Cerebellar nuclear complex (tissue), 1 donor: ENCODE measurements at places on chromosomes 1 and 21.

DNA sequence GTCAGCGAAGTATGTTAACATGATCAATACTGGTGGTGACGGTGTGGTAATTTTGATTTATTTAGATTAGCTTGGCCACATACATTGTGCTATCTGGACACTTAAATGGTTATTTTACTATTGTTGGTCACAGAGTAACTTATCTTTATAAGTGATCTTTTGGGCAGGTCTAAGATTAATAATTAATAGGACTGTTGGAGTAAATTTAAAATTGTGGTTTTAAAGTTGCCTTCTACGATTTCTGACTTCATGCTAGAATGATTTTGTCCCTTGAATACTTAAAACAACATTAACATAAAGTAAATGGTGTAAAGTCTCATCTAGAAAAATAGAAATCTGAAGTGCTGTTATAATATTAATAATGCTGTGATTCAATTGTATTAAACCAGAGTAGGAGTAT lies 14.7 kb downstream of the SRRM1 start:
- no peak for DNase-seq

- DNase-seq: no peak
Measured at GRCh38 chr1:119159111-119159510, 18.7 kb upstream of the WARS2 start.

DNA sequence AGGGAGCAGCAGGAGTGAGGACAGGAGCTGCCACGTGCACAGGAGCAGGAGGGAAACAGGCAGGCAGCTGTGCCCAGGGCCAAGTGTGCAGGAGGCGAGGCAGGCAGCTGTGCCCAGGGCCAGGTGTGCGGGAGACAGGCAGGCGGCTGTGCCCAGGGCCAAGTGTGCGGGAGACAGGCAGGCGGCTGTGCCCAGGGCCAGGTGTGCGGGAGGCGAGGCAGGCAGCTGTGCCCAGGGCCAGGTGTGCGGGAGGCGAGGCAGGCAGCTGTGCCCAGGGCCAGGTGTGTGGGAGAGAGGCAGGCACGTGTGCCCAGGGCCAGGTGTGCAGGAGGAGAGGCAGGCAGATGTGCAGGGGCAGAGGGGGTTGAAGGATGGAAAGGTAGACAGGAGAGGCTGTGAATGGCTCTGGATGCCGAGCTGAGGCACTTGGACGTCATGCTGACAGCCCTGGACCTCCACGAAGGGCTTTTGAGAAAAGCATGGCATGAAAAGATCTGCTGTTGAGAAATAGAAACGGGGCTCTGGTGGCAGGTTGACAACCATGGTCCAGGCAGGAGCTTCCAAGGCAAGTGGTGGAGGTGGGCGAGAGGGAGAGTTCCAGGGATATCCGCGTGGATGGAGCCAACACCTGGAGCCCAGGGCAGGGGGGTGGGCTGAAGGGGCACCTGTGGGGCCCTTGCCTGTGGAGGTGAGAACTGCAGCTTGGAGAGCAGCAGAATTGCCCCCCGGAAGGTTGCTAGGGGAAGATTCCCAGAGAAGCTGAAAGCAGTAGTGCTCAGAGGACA lies 19.1 kb upstream of the NPHP4 start:
- no peak for DNase-seq

GRCh38 chr1:115469703-115470476 lies 131.8 kb upstream of the NGF start:
- no peak for DNase-seq

GRCh38 chr21:16797540-16797939 lies 715.3 kb upstream of the CXADR start:
- no peak for DNase-seq

DNA sequence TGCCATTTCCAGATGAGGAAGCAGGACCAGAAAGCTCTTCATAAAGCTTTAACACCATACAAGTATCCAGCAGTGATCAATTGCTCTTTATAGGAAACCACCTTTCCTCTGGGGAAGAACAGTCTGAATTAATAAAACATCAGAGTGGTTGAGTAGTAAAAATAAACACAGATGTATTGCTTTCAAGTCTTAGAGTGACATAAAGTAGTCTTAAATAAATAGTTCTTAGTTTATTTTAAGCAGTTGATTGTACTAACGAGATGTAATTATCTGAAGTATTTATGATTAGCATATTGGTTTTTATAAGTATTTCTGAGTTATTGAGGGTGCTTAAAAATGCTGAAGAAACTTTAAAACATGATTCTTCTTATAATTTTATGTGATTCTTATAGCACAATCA lies 67.0 kb downstream of the PRKAA2 start:
- no peak for DNase-seq

DNA sequence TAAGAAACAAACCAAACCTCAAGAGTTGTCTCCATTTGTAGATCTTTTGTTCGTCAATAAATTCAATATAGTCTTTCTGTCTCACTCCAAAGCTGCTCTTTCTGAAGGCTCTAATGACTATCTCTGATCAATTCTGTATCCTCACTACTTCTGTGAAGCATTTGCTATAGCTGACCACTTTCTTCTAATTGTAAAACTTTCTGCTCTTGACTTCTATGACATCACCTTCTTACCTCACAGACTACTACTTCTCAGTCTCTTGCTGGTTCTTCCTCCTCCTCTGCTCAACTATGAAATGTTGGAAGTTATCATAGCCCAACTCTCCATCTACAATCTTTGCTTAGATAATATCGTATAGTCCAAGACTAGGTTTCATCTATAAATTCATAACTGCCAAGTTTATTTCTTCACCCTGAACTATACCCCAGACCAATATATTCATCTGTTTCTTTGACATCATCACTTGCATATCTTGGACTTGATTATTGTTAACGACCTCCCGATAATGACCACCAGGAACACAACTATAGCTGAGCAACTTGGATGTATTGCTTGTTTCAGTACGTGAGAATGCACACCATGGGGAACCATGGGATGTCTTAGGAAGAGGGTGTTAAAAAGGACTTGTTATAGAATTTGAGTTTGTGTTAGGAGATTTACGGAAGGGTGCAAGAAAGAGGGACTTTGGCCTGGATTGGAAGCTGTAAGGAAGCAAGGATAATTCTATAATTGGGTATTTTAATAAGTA lies 2.0 kb upstream of the CDC7 start:
- DNase-seq: no peak

GRCh38 chr1:214419650-214420049 lies 131.8 kb downstream of the PTPN14 start:
- no peak for DNase-seq

- DNase-seq: no peak
Measured at GRCh38 chr1:156382561-156382960, 13.6 kb downstream of the RHBG start.

DNA sequence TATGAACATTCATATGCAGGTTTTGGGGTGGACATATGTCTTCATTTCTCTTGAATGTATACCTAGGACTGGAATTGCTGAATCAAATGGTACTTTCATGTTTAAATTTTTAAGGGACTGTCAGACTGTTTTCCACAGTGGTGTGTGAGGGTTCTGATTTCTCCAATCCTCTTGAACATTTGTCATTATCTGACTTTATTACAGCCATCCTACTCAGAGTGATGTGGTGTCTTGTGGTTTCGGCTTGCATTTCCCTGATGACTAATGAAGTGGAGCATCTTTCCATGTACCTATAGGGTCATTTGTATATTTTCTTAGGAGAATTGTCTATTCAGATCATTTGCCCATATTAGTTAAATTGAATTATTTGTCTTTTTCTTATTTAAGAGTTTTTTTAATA lies 35.4 kb upstream of the ZNF281 start:
- no peak for DNase-seq

DNA sequence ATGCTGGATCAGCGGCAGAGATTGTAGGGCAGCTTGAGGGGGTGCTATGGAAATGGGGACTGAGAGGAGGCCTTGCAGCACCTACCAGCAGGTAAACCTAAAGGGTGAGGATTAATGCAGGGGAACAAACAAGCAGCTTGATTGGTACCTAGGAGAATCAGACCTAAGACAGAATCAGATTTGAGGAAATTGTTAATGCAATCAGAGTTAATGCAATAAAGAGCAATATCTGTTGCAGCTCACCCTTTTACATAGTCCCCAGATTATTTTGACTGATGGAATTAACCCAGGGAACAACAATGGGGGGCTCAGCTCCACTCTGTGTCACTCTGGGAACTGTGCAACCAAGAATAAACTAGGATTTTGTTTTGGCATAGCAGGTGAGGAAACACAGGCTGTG lies 64.5 kb downstream of the ZC3H11B start:
- DNase-seq: no peak

DNA sequence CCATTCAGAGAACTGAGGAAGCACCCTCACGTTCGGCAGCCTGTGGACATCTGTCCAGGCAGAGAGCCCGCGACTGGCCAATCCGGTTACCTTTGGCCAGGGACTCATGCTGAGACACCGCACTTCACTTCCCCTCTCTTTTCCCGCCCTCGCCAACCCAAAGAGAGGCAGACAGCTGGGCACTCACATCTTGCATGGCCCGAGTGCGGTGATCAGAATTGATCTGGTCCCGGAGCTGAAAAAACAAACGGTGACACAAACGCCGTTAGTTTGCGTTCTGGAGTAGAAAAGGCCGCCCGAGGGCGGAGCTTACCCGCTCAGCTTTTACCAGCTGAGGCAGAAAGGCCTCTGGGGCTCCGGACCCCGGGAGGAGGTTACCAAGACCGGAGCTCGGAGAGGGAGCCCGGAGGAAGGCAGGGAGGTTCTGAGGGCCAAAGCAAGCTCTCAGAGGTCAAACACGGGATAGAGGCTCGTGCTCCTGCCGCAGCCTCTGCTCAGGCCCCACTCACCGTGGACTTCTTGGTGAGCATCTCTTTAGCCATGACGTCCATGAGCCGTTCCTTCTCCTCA lies 376 bp downstream of the SF3A3 start:
- DNase-seq: no peak

DNA sequence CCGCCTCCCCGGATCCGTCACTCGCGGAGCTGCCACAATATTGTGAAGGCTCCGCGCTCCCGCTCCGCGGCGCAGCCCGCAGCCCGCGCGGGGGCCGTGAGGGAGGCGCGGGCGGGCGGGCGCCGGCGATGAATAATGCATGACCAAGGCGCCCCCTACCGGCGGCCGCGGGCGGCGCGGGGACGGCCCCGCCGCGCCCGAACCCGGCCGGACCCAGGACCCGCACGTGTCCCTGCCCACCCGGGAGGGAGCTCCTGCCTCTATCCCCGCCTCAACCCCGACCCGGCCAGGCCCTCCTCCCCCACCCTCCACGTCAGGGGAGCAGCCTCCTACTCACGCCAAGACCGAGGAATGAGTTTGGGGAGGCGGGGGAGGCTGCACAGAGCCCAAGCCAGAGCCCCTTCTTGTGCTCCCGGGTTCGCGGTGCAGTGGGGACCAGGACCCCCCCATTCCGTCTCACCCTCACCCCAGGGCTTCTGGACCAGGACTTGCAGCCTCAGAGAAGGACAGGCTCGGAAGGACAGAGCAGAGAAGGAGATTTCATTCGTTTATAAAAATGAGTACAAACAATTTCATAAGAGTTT lies 70.8 kb upstream of the CASZ1 start:
- DNase-seq: no peak

- DNase-seq: no peak
Measured at GRCh38 chr1:1914101-1914970, 724 bp upstream of the CALML6 start.

DNA sequence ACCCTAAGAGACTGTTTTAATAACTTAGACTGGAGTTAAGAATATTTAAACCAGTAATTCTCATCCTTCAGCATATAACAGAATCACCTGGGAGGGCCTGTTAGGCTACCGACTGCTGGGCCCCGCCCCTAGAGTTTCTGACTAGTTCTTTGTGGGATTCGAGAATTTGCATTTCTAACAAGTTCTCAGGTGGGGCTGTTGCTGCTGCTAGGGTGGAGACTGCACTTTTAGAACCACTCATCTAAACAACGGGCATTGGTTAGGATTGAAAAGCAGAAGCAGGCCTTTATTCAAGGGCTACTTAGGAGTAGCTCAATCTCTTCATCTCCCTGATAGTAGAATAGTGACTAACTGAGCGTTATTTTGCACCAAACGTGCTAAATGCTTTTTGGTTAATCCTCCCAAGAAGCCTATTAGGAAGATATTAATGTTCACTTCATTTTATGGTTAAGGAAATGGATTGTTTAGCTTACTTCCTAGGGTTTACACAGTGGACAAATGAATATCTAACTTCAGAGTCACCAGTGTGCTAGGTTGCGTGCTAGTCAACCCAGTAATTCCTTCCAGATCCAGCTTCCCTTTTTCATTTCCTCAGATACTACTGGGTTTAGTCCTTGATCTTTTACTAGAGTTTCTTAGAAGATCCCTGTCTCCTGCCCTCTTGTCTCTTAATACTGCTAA lies 31.1 kb upstream of the UAP1 start:
- DNase-seq: no peak
